Activated T-cell treated with anti-CD3 and anti-CD28 coated beads for 1 hour (primary cell): ENCODE measurements at places on chromosomes 7 and 10.

GRCh38 chr10:480928-481552, 208.4 kb downstream of the DIP2C start:
- DNase-seq, result no peak

GRCh38 chr7:74283858-74284447, 5.3 kb upstream of the CLIP2 start:
- no peak for DNase-seq

- DNase-seq, result no peak
These were observed 51.7 kb upstream of the LEP start for GRCh38 chr7:128189231-128189930.

GRCh38 chr10:75544386-75544785, 113.0 kb downstream of the LRMDA start:
- DNase-seq, result no peak
